ENCODE measurements at places on chromosomes 11 and 22.

- no peak for DNase-seq
Observed at GRCh38 chr11:70547821-70548670, 149.7 kb downstream of the CTTN start.

GRCh38 chr11:113562576-113562975 is 87.4 kb upstream of the DRD2 start:
- DNase-seq = no peak

- peak; percentile 65 for DNase-seq
Observed at GRCh38 chr22:37843741-37844089, 419 bp downstream of the ANKRD54 start.

DNA sequence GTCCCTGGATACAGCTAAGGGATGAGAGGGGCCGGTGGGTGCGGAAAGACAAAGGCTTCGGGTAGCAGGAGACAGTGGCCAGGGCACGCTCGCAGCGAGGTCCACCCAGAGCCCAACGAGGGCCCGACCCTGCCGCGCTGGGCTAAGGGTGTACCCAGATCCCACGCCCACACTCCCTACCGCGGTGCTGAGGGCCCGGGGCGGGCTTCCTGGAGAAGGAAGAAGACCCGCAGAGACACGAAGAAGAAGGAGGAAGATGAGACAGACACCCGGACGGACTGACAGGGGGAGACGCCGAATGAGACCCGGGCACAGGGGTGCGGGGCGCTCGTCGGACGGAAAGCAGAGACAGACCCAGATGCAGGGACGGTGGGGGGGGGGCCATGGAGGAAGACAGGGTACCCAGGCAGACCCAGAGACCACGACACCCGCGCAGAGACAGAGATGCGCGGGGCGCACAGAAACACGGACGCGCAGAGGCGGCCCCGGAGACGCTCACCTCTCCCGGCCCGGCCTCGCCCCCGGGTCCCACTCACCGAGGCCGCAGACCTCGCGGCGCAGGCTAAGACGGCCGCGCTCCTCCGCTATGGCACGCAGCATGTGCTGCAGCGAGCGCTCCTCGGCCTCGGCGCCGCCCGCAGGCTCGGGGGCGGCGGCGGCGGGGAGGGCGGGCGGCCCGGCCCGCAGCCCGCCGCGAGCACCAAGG is 437 bp downstream of the KIAA0930 start:
- DNase-seq = peak; percentile 41

DNA sequence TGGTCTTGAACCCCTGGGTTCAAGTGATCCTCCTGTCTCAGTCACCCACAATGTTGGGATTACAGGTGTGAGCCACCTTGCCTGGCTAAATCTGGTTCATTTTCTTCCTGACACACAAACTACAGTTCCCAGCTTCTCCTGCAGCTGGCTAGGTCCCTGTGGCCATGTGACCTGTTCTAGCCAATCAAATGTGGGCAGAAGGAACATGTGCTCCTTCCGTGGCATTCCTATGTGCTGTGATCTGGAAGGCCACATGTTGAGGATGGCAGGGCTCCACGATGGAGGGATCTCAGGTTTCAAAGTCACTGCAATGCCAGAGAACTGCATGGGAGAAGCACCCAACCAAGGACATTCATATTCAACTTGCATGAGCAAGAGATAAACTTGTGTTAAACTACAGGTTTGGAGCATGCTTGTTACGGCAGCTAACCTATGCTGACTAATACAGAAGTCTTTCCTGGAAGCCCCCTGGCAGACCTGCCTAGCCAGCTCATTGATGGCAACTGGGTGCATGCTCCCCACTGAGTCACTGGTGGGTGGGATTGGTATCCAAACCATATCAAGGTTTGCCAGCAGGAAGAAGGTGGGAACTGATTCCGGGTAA is 86.0 kb downstream of the RPS6KA4 start:
- DNase-seq = no peak

DNA sequence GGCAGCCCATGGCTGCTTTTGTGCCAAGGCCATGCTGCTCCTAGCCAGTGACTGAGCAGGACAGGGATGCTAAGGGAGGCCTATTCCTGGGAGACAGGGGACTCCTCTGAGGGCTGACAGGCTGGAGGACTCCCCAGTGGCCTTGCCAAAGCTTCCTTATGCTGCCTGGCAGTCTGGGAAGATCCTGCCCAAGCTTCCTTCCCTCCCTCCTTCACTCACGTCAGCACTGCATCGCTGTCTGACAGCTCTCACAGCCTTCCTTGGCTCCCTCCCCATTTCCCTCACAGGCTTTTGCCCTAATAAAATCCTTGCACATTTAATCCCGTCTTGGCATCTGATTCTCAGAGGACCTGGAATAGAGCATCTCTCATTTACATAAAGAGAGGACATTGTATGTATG is 26.5 kb downstream of the HTR3A start:
- DNase-seq = no peak

DNA sequence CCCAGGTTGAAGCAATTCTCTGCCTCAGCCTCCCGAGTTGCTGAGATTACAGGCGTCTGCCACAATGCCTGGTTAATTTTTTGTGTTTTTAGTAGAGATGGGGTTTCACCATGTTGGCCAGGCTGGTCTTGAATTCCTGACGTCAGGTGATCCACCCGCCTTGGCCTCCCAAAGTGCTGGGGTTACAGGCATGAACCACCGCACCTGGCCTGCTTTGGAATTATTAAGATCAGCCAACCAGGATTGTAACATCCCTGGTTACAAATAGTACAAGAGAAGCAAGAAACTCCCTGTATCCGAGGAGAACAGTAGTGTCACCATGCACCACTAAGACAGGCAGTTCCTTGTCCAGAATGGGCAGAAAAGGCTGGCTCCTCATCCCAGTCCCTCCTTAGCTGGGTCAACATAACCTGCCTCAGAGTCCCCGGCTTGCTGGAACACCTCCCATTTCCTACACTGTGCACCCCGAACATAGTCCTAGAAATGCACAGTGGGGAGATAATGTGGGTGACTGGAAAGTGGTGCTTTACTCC is 77.2 kb upstream of the INCENP start:
- peak; percentile 49 for DNase-seq

DNA sequence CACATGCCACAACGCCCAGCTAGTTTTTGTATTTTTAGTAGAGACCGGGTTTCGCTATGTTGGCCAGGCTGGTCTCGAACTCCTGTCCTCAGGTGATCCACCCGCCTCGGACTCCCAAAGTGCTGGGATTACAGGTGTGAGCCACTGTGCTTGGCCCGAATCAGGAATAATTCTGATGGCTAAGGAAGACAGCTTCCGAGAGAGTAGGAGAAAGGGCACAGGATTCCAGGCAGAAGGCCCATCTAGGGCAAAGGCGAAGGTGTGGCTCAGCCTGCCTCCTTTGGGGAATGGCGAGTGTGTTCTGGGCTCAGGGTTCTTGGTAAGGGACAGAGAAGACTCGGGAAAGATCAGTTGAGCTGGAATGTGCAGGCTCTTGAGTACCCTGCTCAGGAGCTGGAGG is 1.6 kb upstream of the SYCE3 start:
- DNase-seq = no peak

DNA sequence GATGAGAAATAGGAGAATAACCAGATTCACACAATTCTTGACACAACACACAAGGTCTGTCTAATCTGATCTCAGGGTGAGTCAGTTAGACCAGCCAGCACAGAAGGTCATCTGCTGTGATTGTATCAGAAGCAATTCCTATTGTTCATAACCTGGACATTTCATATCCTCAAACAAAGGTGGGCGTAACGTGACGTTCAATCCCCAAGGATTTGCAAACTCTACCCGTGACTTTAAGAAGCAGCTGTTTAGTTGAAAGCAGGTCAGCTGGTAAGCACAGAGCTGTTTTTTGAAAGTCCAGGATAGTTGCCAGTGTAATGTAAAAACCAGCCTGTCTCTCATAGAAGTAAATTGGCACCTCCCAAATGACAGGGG is 385.1 kb downstream of the DCDC1 start:
- no peak for DNase-seq

DNA sequence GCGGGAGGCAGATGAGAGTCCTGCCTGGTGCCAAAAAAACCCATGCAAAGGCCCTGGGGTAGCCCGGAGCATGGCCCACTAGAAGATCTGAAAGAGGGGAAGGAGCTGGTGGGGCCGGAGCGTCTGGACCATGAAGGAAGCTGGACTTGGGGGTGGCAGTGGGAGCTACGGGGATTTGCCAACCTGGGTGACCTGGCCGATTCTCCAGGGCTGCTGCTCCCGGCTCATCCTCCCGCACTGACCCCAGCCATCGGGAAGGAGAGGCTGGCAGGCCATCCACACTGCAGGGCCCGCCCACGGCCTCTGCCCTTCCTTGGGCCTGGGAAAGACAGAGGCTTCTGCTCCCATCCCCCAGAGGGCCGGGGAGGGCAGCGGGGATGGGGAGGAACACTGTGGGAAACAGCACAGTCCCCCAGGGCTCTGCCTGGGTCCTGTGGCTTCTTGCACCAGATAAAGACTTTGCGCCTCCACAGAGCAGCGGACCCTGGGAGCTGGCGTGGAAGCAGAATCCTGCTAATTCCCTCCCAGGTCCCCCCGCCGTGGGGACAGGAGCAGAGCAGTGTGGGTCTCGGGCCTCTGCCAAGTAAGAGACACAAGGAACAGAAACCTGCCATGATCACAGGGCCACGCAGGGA is 87.1 kb upstream of the LINC01488 start:
- no peak for DNase-seq

GRCh38 chr11:127224276-127224675 is 223.7 kb upstream of the KIRREL3 start:
- DNase-seq = no peak

DNA sequence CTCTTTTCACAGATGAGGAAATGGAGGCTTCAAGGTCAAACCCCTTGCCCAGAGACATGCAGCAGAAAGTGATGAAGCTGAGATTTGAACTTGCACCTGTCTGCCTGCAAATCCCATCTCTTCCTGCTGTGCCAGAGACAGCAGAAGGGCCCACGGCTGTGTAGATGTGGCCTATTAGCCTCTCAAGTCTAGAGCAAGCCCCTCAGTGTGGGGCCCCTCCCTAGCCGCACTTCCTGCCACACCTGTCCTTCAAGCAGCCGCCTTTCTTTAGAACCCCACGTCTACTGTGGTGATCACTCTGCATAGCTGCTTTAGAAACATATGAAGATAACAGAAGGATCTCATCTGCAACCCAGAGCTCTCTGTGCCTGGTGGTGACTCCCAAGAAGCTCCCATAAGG is 41.2 kb upstream of the JAM3 start:
- no peak for DNase-seq

DNA sequence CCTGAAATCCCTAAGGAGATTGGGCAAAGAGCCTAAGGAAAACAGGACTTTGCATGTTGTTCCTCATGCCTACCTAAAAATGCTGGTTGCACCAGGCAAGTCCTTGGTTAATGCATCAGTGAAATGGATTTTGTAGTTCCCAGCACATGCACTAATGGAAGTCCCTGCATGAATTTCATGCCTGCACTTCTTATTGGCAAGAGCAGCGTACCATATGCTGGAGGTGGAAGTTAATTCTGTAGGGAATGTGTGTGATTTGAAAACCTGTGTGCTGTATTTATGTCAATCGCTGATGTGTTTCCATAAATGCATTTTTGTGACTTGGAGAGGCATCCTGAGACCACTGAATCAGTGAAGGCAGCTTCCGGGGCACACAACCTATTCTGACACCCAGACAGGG is 140.3 kb upstream of the MTNR1B start:
- no peak for DNase-seq

- no peak for DNase-seq
Observed at GRCh38 chr22:46076651-46077339, 73.5 kb upstream of the PPARA start.

GRCh38 chr11:31619980-31620379 is 110.4 kb downstream of the ELP4 start:
- DNase-seq = no peak

DNA sequence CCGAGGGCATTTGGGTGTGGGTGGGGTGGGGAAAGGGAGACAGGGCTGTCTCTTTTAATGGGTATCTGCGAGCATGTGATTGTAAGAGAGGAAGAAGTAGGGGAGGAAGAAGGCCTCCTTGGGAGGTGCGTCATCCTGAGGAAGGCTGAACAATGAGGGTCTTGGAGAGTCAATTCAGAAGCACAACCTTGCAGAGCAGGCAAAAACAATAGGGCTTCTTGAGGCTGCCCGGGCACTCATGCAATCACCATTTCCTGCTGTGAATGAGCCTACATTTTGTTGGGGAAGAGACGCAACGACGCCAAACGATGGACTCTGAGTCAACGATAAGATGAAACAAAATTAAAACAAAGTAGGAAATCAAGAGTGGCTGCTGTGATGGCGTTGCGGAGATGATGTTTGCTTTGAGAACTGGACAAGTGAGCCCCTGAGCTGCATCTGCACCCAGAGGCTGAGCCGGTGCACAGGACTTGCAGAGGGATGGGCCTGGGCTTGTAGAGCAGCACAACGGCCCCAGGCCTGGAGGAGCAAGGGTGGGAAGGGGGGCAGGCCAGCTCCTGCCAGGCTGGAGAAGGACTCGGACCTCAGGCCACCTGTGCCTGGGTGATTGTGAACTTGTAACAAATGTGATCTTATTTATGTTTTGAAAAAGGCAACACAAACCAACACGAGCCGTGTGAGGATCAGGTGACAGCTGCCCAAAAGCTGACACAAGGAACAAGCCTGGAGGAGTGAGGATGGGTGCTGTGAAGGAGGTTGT is 92.3 kb upstream of the B3GAT1 start:
- DNase-seq = no peak

DNA sequence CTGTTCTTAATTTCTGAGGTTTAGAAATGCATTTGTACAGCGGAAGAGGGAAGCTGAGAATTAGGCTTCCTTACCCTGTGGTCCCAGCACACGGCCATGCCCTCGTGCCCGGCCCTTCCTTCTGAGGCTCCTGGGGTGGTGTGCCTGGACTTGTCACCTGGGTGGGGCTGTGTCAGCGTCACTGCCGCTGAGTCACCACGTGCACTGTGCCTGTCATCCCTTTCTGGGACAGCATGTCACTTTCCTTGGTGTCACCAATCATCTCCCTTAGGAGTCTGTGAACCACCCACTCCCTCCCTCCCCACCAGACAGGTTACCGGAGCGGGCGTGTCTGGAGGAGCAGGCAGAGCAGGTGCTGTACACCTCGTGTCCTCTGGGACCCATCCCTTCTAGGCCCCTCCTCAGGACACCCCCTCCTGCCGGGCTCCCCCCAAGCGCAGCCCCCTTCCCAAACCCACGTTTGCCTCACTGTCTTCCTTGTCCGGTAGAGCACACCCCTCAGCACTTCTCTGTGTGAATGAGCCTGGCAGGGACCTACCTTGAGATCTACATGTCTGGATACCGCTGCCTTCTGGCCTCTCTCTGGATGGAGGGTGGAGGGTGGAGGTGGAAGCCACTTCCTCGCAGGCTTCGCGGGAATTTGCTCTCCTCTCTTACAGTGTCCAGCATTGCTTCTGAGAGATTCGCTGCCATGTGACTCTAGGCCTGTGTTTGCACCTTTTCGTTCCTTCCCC is 367.6 kb downstream of the TBC1D22A start:
- peak; percentile 77 for DNase-seq

GRCh38 chr22:17562906-17563870 is at the start of gene SLC25A18:
Gene SLC25A18 (plus strand): TSS chr22:17563498. CDS start chr22:17579945, 16,447 bp downstream.
- DNase-seq = no peak

DNA sequence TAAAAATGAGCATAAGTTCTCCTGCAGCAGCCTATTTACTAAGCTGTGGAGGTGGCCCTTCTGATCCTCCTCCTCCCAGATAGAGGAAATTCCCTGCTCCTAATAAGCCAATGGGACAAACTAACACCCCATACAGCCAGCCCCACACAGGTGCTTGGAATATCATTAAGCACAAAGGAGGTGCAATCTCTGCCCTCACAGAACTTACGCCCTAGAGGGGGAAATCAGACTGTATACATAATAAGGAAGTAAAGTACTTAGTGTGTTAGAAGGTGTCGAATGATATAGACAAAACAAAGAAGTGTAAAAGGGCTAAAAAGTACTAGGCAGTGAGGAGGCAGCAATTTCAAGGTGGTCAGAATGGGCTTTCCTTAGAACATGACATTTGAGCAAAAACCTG is 5.8 kb downstream of the MS4A12 start:
- DNase-seq = no peak

Measured in left colon (tissue), 2 donors.